ENCODE measurements at places on chromosomes 5 and 9. TPM values are rescaled to one million over a fixed set of nuclear protein-coding genes. Genes with fewer than 3 reads are reported as not detected.

NRG2 gene
- total RNA-seq: 1.9 TPM

CDH6 gene
- total RNA-seq: 2.2 TPM

DNA sequence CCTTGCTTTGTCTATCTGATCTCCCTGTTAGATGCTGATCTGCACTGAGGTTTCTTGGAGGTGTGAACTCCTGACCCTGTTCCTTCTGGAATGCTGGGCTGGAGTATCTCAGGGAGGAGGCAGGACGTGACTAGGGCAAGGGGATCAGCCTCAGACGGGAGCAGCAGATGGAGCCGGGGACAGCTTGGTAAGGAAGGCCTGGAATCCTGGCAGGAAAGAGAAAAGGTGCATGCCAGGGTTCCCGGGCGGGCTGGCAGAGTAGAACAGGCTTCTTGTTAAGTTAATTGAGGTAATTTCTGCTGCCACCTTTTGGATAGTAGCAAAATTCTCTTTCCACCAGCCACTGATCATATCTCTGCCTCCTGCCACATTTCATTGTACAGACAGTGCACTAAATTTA, 180.9 kb downstream of the ZNF462 start:
- no peaks in the 10 kb centered on the region for H3K36me3 ChIP-seq
- no peaks in the 10 kb centered on the region for H3K4me1 ChIP-seq
- H3K4me3 ChIP-seq: no peak overlapping the region
- H3K27me3 ChIP-seq: no peaks in the 10 kb centered on the region
- no peak for DNase-seq

PAPPA gene
- total RNA-seq: 1.8 TPM

ADRA1B gene
- total RNA-seq: 3.5 TPM

- peaks cover 100% of the 10 kb centered on the region for H3K4me1 ChIP-seq
- no peak overlapping the region for H3K27ac ChIP-seq
Measured at GRCh38 chr9:134061019-134061687, 6.7 kb downstream of the BRD3 start.

GRCh38 chr9:90799271-90799852, 2.3 kb upstream of the SYK start:
- H3K36me3 ChIP-seq: no peaks in the 10 kb centered on the region
- H3K4me3 ChIP-seq: no peak overlapping the region
- DNase-seq: no peak

PKD2L2 gene
- not detected for total RNA-seq

DNA sequence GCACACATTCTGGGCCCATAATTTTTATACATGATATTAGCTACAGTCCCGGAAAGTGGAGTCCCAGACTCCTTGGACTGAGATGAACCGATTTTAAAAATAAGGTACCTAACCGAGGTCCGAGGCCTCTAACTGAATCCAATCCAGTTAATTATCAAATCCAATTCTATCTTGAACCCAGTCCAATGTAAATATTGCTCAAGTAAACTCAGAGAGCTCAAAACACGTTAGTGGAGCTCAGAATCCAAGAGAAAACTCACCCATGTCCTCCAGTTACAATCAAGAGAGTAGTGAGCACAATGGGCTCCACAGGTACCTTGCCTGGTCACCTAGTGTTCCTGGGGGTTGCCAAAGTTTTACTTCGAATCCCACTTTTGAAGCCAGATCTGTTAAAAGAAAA, 37.9 kb upstream of the DIRAS2 start:
- no peaks in the 10 kb centered on the region for H3K4me1 ChIP-seq
- H3K4me3 ChIP-seq: no peak overlapping the region
- no peak for DNase-seq
- H3K27me3 ChIP-seq: no peaks in the 10 kb centered on the region
- no peaks in the 10 kb centered on the region for H3K36me3 ChIP-seq

DNA sequence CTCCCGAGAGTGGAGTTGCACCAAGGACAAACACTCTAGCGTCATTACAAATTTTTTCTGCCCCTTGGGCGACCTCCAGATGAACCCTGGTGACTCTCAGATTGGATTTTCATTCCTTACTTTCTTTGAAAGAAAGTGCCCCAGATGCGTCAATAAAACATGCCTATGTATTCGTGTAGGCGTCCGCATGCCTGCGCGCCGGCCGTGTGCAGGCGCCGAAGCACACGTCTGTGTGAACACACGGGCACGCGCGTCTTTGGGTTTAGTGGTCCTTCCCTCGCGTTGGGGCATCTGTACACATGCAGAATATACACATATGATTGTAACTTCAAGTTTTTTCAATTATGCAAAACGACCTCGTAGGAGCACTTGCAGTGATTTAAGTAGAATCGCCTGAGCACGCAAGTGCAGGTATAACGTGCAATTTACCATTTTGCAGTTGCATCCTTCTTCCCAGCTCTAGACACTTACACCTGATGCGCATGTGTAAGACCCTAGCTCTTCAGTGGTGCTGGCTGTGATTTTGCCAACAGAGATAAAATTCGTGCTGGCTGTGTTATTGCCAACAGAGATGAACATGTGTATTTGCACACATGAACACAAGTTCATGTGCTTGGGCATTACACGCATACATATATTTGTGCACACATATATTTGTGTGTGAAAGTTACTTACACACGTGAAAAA, 1.9 kb upstream of the LHX2 start:
- no peak for DNase-seq
- no peaks in the 10 kb centered on the region for H3K4me1 ChIP-seq
- no peaks in the 10 kb centered on the region for H3K36me3 ChIP-seq
- H3K27me3 ChIP-seq: peaks cover 89% of the 10 kb centered on the region

PPP3R2 gene
- not detected for total RNA-seq

SLC24A2 gene
- total RNA-seq: not detected

DNA sequence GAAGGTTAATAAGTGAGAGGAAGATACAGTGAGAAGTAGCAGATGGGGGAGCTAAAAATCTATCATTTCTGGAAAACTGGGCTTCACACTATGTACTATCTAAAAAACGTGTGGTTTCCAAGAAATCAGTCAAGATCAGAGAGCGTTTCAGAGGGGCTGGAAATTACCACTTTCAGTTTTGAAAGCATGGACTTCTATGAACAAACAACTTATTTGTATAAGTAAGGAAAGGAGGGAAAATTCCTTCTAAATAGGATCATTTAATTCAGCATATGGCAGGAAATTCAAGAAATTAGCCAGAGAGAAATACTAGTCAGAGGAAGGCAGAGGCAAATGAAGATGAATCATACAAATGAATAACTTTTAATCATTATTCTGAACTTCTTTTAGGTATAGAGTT, 11.3 kb downstream of the TNC start:
- no peak overlapping the region for H3K27ac ChIP-seq
- no peaks in the 10 kb centered on the region for H3K4me1 ChIP-seq
- H3K27me3 ChIP-seq: no peaks in the 10 kb centered on the region
- H3K36me3 ChIP-seq: no peaks in the 10 kb centered on the region
- no peak overlapping the region for H3K4me3 ChIP-seq

All from right atrium auricular region (tissue), 2 donors.